ENCODE measurements at places on chromosomes 2 and 18. TPM values are rescaled to one million over a fixed set of nuclear protein-coding genes. Genes with fewer than 3 reads are reported as not detected.

DNA sequence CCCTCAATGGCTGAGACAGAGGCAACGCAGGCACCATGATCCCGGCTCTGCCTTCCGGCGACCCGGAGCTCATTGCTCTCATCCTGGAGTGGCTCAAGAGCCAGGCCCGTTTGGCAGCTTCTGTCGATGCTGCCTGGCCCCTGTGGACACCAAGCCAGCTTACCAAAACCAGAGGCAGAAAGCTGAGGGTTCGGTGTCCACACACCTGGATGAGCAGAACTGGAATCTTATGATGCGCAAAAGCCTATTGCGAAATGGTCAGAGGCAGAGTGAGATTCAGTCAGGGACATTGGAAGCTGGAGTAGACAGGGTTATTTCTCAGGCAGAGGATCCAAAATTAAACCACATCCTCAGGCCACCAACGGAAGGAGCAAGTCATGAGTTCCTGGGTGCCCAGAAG is 34.9 kb upstream of the TGIF1 start:
- DNase-seq, result no peak

The GRHL1 gene
- total RNA-seq, result 2.3 TPM

The UGT1A8 gene
- total RNA-seq, result 25.1 TPM

- DNase-seq, result no peak
These were observed 12.4 kb upstream of the TANK start for GRCh38 chr2:161147856-161148255.

GRCh38 chr18:12372406-12372805 is 4.6 kb downstream of the AFG3L2 start:
- no peak for DNase-seq

DNA sequence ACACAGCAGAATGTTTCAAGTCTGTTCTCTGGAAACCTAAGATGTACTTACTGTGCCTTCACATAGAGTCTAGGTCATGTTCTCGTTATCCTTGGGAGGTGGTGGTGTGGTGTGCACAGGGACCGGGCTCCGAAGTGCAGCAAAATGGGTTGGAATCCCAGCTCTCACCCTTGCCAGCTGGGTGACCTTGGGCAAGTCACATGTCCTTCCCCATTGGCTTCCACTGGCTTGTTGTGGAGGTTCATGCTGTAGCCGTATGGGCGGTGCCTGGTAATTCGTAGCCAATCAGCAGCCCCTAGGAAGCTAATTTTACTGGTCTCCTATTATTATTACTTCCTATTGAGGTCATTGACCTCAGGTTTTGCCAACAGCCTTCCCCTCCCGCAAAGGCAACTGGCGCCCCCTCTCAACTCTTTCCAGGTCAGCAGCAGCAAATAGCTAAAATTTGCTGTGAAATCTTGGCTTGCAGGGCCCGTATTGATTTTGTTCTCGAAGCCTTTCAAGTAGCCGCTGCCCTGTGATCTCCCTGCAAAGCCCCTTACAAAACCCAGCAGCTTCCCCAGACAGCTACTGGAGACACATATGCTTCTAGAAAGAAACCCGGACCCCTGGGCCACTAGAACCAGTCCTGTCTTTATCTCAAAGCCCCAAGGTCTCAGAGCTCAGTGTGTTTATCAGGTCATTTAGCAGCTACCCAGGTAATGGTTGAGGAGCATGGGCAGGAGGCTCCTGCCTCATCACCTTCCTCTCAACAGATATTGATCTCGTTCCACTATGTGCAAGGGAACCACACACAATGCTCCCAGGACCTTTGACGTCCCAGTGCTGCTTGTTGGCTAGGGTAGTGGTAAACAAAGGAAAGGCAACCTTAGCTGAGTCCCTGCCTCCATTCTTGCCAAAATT is 66.5 kb upstream of the SLC1A4 start:
- DNase-seq, result no peak

The RPE gene
- 39.8 TPM for total RNA-seq

The SERPINB13 gene
- not detected for total RNA-seq

The C2orf92 gene
- total RNA-seq, result 7.2 TPM

The AQP12A gene
- 0.92 TPM for total RNA-seq

GRCh38 chr2:43491065-43491639 is 104.7 kb downstream of the THADA start:
- no peak for DNase-seq

DNA sequence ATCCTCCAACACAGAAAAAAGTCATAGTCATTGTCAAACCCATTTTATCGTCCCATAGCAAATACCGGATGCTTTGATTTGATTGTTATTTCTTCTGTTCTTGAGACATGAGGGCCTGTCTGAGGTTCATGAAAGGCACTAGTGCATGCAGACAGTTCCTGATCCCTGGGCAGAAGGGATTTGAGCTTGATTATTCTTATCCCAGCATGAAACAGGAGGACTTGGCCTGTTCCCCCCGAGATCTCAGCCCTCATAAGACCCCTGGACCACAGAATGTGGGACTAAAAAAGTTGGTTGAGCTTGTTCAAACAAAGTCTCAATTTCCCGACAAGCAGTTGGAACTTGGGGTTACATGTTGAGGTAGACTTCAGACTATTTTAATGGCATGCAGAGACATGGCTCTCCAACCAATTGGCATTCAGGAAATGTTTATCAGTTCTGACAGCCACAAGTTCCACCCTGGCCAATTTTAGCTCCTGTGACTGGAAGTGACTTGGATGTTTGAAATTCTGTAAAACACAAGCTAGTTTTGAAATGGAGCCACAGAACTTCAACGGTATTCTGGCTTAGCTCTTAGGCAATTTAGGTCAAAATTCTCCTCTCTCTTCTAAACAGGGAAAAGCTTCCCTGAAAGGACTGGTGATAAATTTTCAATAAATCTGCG is 366.9 kb upstream of the SLC14A2 start:
- DNase-seq, result no peak

DNA sequence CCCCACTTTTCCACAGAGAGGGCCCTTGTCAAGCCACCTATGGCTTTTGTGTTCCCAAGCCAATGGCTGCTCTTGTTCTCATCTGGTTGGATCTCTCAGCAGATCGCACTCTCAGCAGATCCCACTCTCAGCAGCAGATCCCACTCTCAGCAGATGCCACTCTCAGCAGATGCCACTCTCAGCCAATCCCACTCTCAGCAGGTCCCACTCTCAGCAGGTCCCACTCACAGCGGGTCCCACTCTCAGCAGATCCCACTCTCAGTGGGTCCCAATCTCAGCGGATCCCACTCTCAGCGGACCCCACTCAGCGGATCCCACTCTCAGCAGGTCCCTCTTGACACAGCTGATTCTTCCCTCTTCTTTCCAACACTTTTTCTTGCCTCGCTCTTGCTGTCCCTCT is 59.3 kb upstream of the MGAT4A start:
- DNase-seq, result no peak

The KRTCAP3 gene
- total RNA-seq, result 104 TPM

DNA sequence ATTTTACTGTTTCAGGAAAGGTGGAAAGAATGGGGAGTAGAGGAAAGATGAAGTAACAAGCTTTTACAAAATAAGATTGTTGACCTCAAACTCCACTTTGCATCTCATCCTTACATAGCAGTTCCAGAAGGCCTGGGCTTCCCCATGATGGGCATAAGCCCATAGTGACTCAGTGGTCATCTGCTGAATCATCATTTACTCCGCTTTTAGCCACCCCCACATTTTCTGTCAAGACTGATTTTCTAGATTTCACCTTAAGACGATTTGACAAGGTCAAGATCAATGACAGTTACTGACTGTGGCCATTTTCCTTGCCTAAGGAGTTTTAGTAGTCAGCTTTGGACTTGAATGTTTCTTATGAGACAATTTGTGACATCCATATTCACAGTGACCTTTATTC is 49.4 kb downstream of the PLEKHM3 start:
- DNase-seq, result no peak
